ENCODE measurements at places on chromosomes 5 and 9.

GRCh38 chr5:8953016-8953415, 592.9 kb downstream of the SEMA5A start:
- peak; percentile 79 for DNase-seq

GRCh38 chr5:12570688-12571087, 666.4 kb upstream of the CTNND2 start:
- no peak for DNase-seq

- DNase-seq = no peak
These were observed 217.2 kb downstream of the MEF2C start for GRCh38 chr5:88665750-88666215.

GRCh38 chr5:168843277-168844015, 264.3 kb upstream of the PANK3 start:
- DNase-seq = no peak

GRCh38 chr5:76625087-76625815, 2.0 kb upstream of the F2RL2 start:
- no peak for DNase-seq

GRCh38 chr5:151249281-151249680, 3.7 kb upstream of the GM2A start:
- DNase-seq = no peak

DNA sequence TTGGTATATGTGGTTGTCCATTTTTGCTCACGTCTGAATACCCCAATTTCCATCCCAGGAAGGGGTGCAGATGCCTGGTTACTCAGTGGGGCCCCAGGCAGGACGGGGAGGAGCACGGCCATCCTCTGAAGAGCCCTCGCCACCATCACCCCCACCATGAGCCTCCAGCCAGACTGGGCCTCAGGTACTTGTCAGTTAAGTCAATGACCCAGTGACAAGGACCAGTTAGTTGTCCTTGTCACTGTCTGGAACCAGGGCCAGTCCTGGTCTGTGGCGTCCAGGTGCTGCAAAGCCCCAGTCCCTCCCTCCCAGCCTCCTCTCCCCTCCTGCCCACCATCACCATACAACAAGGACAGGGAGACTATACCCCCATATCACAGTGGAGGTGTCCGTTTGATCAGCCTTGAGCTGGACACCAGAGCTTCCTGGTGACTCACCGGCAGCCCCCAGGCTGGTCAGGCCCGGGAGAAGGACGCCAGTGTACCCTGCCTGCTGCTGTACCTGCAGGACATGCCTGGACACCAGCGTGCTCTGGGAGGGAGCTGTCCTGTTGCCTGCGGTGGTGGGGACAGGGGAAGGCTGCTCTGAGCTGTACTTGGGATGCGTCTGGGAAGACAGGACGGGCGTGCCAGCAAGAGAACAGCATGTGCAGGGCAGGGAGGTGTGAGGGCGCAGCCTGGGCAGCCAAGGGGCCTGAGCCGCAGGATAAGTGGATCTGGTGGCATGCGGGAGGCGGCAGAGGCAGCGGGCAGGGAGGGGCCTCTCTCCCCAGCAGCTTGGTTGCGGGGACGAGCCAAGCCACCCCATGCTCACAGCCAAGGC, 32.6 kb upstream of the TTLL11 start:
- DNase-seq = no peak
